Foreskin melanocyte (primary cell): ENCODE measurements at places on chromosomes 7 and 10.

DNA sequence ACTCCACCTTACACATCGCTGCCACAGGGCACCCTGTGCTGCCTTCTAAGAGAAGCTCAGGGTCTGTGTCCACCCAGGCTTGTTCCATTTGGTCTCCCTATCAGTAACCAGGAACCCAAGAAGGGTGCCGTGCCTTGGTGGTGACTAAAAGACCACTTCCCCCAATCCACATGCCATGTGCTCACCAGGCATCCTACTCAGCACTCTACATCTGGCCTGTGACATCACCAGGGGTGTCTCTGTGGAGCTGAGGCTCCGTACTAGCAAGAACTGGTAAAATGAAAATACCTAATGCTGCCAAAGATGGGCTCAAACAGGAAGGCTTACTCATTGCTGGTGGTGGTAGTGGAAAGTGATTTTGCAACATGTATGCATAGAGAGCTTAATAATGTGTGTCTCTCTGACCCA lies 19.0 kb upstream of the C10orf71 start:
- DNase-seq: no peak

DNA sequence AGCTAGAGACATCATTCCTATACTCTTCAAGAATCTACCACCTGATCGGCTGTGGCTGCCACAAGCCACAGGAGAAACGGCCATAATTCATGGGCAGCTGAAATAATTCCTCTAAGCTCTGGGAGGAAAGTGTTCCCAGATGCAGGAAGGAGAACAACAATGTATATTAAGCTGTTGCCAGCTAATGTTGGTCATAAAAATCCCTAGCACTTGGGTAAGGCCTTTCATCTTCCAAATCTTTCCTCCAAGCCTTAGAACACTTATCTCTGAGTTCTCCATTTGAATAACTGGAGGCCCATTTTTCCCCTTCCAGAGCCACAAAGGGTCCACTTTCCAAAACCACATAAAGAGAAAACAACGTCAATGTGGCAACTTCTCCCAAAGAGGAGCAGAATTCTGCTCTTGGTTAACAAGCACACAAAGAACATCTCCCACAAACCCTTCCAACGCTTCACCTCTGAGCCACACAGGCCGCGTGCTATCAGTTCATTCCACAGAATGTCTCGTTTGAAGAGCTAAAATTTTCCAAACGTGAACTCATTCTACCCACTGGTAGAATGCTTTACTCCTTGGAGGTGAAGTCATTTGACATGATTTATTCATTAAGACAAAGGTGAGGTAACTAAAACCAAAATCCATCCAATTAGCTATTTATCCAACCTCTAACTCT lies 11.2 kb downstream of the KCNMA1 start:
- no peak for DNase-seq

DNA sequence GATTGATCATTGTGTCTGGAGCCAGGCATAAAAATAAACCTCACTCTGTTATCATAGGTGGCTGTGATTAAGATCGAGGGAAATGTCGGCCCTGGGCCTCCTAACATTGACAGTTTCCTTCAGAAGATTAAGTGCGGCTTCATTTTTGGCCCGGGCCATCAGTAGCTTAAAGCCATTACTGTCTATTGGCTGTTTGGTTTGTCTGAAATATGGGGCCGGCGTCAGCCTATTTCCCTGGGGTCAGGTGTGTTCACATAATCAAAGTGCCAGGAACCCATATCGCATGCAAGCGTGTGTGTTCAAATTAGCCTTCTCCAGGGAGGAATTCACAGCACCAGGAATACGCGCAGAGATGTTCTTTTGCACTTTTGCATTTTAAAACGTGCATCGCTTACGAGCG lies 114.7 kb downstream of the CUX1 start:
- DNase-seq: no peak

DNA sequence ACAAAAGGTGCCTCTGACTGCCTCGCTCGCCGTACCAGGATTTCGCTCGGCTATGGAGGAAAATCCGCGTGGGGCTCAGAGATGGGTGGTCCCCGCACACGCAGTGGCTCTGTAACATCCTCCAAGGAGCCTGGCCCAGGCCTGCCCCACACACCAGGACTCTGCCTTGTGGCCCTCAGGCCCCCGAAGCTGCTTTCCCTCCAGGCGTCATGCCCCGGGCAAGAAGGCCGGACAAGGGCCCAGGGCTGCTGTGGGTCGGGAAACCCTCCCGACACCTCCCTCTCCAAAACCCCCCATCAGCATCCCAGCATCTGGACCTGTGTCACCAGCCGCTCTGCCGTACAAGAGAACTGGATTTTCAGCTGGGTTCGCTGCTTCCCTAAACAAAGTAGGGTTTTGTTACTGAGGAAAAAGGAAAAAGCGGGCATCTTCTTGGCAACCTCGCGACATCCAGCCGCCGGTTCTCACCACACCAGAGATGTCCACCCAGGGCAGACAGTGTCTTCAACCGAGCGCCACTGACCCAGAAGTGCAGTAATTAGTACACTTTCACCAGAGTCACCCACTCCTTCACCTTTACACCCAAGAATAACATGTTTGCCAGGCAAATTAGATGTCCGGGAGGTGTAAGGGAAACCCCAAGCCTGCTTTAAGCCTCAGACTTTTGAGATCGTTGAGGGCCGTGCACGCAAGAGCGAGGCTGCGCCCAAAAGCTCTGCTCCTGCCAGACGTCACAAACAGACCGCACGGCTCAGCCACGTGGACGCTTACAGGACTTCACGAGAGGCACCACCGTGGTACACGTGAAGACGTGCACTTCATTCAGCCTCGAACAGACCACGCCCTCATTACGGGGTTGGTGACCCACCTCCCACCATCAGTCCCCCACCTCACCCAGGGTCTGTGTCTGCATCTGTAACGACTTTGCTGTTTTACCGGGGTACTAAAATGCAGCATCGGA lies 62.2 kb downstream of the DIP2C start:
- DNase-seq: no peak

DNA sequence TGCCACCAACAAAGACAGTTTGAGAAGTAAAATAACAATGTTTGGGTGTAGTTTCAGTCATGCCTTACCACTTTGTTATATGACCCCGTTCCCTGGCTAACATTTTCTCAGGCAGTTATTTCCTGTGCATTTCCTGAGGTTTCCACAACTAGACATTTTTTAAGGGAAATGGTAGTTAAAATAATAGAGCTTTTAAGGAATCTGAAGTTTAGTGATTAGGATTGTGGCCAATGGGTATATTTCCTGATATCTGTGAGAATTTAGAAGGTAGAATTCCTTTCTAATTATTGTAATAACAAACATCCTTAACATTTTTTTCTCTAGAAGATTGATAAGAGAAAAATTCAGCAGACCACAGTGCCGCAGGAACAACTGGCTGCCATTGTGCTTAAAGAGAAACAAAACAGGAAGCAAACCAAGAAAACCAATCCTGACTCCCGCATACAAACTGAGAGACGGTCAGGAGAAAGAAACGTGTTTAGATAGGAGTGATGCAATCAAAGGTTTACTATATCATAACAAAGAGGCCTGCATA lies 193.6 kb downstream of the MBL2 start:
- no peak for DNase-seq

DNA sequence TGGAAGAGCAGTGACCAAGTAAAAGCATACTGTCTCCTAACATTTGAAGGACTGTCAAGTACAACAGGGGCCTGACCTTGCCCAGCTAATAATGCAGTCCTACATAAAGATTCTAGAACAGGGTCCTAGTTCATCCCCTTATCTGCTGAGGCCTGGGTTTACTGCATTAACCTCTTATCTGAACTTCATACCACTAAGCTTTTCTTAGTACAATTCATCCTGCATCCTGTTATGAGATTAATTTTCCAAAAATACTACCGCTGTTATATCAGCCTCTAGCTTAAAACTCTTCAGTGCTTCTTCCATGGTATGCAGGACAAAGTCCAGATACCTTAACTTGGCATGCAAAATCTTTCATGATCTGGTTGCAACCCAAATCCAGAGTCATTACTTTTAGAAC lies 72.5 kb downstream of the CHRM2 start:
- no peak for DNase-seq

GRCh38 chr7:96005271-96005670 lies 232.9 kb downstream of the DYNC1I1 start:
- no peak for DNase-seq

DNA sequence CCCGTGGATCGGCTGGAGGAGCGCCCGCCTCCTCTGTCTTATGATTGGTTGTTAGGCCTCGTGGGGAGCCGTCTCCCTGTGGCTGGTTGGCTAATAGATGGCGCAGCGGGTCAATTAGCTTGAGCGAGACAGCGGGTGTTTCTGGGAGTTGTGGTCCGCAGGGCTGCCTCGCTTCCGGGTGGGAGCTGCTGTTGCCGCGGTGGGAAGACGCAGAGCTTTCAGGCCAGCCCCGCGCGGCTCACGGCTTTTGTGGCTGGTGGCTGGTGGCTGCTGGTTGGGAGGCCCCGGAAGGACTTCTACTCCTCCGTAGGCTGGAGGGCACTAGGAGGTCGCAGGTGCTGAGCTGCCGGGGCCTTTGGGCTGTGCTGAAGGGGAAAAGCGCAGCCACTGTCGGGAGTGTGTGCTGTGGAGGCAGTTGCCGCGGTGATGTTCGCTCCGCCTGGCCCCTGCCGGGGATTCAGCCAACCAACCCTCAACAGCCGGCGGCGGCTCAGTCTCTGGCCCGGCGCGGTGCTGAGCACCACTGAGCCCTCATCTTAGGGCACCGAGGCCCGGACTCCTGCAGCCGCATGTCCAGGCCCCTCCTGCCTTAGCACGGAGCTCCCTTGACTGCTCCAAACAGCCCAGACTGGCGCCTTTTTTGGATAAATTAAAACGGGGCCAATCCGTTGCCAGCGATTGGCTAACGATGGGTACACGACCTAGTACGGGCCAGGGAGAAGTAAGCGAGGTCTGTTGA lies 652 bp upstream of the C10orf143 start:
- peak; percentile 97 for DNase-seq

GRCh38 chr10:44723619-44724325 lies 187.4 kb upstream of the TMEM72 start:
- no peak for DNase-seq

- DNase-seq: peak; percentile 11
Observed at GRCh38 chr10:17981766-17982380, 30.2 kb downstream of the SLC39A12 start.

GRCh38 chr10:69268761-69269416 lies 9.4 kb upstream of the HK1 start:
- no peak for DNase-seq

DNA sequence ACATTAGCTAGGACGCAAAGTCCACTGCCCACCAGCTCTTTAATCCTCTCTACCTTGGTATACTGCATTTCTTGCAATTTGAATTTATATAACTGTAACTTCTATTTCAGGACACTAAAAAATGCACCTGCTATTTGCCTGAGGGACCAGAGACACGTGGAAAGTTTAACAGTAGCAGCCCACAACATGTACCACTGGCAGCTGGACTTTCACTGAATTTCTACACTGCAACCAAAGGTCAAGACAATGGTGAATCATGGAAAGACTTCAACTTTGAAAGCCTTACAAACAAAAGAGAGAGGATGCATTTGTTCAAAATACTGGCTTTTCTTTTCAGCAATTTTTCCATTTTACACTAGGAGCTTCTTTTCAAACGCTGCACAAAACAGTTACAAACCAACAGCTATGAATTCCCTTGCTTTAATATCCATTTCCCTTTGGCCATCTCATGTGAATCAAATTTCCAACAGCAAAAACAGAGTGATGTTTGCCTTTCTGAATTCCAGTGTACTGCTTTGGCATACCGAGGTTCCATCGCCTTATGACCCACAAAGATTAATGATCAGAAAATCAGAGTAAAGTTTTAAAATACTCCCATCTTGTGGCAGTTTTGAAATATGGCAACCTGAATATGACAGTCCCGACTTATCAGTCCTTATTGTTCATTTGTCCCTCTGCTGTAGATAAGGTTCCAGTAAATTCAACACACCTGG lies 29.9 kb upstream of the HNRNPH3 start:
- peak; percentile 49 for DNase-seq

- DNase-seq: no peak
Observed at GRCh38 chr10:97279121-97279815, 13.2 kb downstream of the ARHGAP19 start.

- DNase-seq: no peak
Observed at GRCh38 chr10:26801831-26802230, 58.9 kb downstream of the ABI1 start.

- DNase-seq: peak; percentile 89
Observed at GRCh38 chr10:17479015-17479615, 24.7 kb upstream of the ST8SIA6 start.

- DNase-seq: no peak
Observed at GRCh38 chr10:69649786-69650550, 19.9 kb downstream of the FAM241B start.

DNA sequence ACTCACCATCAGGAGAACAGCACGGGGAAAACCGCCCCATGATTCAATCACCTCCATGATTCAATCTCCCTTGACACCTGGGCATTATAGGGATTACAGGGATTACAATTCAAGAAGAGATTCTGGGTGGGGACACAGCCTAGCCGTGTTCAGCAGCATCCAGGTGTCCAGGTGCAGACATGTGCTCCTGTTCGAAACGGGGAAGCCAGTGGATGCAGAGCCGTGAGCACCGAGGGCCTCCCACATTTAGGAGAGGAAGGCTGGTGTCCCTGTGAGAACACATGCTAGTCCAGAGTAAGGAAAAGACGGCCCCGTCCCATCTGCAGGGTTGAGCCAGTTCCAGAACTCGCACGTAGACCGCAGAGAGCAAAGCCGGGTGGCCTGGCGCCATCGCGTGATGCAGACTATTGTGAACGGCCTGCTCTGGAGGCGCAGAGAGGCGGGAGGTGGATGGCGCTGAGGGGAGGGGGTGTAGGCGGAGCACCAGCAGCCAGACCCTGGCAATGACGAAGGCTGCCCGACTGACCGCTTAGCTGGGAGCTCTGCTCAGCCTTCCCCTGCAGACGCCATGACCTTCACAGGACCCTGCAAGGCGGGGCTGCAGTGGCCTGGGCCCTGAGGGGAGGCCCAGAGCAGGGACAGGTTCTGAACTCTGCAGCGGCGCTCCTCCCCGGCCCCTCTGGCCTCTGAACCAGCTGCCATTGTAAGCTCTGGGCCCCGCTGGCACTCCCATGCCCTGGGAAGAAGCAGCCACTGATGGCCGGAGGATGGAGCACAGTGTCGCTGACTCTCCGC lies 141.6 kb upstream of the TCERG1L start:
- no peak for DNase-seq

GRCh38 chr10:55203874-55204273 lies 402.8 kb upstream of the PCDH15 start:
- no peak for DNase-seq

- no peak for DNase-seq
Observed at GRCh38 chr7:135166338-135166990, 4.0 kb downstream of the CYREN start.

GRCh38 chr7:28419716-28420115 lies 7.4 kb downstream of the CREB5 start:
- DNase-seq: no peak

GRCh38 chr7:17915796-17916195 lies 24.5 kb downstream of the SNX13 start:
- DNase-seq: no peak

- no peak for DNase-seq
Observed at GRCh38 chr10:79910344-79910743, 38.6 kb downstream of the SFTPD start.

GRCh38 chr7:50262446-50262845 lies 42.1 kb upstream of the IKZF1 start:
- DNase-seq: no peak

GRCh38 chr7:129083525-129083924 lies 28.6 kb upstream of the TNPO3 start:
- DNase-seq: no peak
